M059J (cell line): ENCODE measurements at places on chromosomes 4 and X.
A peak's percentile ranks its signal among the peaks of the same experiment; 100 is the strongest.

DNA sequence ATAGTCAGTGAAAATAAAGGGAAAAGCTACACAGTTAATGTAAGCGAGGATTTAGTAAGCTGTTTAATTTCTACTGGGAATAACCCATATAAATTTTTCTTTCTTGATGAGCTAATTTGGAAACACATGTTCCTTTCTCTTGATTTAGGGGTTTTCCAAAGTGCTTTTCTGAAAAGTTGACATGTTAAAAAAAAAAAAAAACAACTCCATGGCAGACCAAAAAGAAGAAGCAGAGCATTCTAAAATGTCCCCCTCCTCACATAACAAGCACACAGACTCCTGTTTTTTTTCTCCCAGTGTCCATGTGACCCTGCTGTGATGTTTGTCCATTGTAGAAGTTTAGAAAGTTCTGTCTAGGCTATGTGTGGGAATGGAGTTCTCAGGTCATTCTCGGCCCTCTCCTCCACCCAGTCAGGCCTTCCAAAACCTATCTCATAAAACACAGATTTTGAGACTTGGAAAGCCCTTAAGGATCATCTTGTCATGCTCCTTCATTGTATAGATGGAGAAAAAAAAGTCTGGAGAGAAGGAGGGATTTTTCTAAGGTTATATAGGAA lies 792 bp downstream of the CLIC2 start:
- no peak for DNase-seq

DNA sequence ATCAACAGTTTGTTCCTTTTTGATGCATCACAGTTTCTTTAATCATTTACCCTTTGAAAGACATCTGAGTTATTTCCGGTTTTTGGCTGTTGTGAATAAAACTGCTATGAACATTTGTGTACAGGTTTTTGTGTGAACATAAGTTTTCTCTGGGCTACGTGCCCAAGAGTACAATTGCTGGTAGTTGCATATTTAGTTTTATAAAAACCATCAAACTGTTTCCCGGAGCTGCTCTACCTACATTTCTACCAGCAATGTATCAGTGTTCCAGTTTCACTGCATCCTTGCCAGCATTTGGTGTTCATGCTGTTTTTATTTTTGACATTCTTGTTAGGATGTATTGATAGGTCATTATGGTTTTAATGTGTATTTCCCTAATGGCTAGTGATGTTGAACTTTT lies 17.3 kb downstream of the KDM6A start:
- no peak for DNase-seq

DNA sequence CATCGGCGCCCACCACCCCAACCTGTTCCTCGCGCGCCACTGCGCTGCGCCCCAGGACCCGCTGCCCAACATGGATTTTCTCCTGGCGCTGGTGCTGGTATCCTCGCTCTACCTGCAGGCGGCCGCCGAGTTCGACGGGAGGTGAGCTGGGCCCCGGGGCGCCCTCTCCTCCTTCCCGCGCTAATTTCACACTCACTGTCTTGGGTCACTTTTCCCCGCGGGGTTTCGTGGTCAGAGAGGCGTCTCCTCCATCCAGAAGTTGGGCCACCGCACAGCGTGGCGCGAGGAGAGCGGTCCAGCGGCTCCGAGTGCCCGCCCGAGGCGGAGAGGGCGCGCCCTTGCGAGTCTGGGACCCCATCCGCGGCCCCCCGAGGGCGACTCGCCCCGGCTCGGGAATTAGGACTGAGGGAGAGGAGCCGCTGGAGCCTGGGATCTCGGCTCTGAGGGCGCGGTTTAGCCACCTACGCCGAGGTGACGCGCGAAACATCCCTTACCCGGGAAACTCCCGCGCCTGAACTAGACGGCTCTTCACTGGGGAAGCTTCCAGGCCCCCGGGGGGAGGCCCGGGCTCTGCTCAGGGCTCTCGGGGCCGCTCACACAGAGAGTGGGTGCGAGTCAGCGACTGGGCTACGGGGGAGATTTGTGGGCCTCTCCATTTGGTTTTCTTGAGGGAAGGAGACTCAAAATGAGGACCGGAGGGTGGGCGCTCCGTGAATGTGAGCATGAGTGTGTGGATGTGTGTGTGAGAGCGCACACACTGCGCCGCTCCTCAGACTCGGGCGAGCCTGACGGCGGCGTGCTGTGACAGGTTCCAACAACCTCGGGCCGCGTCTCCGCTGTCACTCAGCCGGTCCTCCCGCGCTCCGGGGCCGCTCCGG lies 551 bp downstream of the NPNT start:
- DNase-seq: peak; percentile 7

- no peak for DNase-seq
These were observed 3.7 kb downstream of the EREG start for GRCh38 chr4:74368596-74368995.

DNA sequence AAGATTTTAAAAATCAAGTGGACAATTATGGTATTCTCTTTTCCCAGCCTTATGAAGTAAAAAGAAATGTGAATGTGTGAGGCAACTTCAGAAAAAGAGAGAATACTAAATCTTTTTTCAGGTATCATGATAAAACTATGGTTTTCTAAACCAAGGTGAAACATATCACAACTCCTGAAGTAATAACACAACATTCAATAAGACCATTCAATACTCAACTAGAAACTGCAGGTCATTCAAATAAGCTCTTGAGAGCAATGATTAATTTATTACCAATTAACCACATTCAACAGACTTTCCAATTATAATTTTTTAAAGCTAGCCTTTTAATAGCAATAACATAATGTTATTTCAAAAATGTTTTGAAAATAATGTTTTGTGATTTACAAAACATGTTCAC lies 35.8 kb downstream of the SLC10A7 start:
- DNase-seq: no peak

DNA sequence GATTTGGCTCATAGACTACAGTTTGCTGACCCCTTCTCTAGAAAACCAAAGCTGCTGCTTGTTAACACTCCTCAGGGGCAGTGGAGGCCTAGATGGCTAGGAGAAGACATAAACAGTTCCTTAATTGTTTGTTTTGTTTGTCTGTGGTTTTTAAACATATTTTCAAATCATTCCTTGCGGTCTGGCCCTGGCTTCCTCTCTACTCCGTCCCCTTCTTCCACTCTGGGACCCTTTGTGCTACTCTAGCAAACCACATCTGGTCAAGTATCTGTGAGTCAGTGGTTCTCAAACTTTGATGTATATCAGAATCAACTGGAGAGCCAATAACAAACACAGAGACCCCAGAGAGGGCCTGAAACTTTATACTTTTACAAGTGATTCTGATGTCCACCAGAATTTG lies 36.1 kb downstream of the FRMPD4 start:
- DNase-seq: peak; percentile 75

- no peak for DNase-seq
These were observed 114.2 kb downstream of the ZNF827 start for GRCh38 chr4:145824463-145824862.

DNA sequence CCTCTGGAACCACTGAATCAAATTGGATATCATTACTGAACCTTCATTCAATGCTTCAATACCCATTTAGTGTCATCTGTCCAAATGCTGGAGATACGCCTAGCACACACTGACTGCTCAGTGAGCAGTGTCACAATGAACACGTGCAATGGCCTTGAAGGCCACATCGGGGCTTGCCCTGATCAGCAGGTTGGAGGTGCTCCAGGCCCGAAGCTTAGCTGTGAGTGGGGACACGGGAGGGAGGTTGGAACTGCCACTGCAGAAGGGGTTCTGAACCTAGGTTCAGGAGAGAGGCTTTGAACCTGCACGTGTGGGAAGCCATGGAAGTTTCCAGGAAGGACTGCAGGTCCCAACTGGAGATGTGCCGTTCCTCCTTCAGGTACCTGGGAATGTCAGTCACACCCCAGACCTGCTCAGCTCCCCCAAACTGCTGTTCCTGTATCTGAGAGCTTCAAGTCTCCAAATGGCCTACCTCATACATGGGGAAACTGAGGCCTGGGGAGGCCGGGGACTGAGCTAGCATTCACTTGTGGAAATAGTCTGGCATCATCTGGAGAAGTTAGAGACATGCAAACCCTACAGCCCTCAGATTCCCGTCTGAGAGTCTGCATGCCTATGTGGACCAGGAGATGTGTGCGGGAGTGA lies 1.9 kb upstream of the WAS start:
- DNase-seq: no peak

DNA sequence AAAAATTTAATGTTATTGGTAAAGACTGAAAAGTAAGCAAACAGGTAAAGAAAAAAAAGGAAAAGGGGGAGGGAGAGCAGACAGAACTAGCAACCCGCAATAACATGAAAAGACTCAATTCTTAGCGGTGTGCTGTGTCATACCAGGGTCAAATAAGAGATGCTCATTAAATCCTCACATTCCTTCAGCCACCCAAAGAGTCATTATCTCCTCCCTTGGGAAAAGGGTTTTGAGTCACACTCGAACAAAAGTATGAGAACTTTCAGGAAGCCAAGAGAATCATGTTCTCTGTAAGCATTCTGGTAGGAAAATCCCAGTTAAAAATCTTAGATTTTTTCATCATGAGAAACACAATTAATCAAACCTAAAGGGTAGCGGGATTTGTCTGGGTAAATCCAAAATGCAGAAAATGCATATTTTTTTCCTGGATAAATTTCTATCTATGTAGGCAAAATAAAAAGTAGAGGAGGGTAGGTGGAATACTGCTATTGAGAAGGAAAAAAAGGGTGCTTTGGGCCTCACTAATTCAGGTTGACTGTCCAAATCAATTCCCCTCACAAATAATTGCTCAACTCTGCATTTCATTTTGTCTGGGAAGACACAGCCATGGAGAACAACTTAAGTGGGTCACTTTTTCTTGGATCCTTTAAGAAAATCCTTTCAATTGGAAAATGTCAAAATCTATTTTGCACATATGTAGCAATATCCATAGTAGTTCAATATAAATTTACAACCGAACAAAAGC lies 23.2 kb downstream of the TNIP3 start:
- peak; percentile 61 for DNase-seq

- DNase-seq: peak; percentile 53
These were observed 989 bp upstream of the PCDH10 start for GRCh38 chr4:133147921-133148689.

DNA sequence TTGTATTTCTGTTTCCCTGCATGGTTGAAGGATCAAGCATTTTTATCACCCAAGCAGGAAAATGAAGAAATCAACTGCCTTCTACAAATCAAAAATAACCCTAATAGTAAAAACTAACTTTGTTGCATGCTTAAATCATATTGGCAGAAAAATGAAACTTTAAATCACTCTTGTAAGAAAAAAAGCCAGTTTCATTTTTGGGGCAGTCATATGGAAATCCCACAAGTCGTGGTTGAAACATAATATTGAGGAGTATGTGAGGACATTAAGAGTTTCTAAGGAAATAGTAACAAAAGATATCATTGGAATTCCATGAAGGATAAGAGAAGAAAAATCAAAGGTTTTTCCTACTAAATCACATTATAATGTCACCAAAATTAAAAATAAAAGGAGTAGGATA lies 8.4 kb downstream of the TEC start:
- DNase-seq: peak; percentile 55

- DNase-seq: peak; percentile 97
These were observed 14.2 kb upstream of the MID1 start for GRCh38 chrX:10634392-10635161.

- DNase-seq: no peak
These were observed 49.9 kb upstream of the SLC4A4 start for GRCh38 chr4:71288875-71289274.
